ENCODE measurements at places on chromosomes 7 and 10.

- DNase-seq, result no peak
Observed at GRCh38 chr7:101999393-101999792, 182.0 kb downstream of the CUX1 start.

GRCh38 chr10:59805014-59805413 lies 51.8 kb upstream of the MRLN start:
- DNase-seq, result peak; percentile 21

GRCh38 chr10:98438715-98439114 lies 8.0 kb downstream of the HPS1 start:
- DNase-seq, result no peak

DNA sequence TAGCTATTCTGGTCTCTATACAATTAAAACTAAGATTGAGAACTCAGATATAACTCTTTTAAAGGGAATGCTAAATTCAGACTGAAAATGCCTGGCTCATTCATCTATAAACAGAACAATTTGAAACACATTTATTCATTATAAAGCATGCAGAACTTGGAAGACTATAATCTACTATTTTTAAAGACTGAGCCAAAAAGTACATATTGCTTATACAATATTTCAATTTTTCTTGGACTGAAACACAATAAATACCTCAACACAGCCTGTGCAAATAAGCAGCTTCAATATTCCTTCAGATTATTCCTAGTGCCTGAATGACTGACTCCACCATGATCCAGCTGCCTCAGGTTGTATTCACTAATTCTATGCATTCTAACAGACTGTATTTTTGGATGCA lies 15.5 kb upstream of the PHYH start:
- no peak for DNase-seq

GRCh38 chr7:144936314-144936713 lies 100.5 kb upstream of the TPK1 start:
- DNase-seq, result no peak

GRCh38 chr10:65559369-65559768 lies 1366.5 kb upstream of the LRRTM3 start:
- DNase-seq, result no peak

- DNase-seq, result no peak
Observed at GRCh38 chr10:86073199-86073977, 293.2 kb downstream of the GRID1 start.

- DNase-seq, result no peak
Observed at GRCh38 chr10:8346861-8347260, 292.4 kb downstream of the GATA3 start.

DNA sequence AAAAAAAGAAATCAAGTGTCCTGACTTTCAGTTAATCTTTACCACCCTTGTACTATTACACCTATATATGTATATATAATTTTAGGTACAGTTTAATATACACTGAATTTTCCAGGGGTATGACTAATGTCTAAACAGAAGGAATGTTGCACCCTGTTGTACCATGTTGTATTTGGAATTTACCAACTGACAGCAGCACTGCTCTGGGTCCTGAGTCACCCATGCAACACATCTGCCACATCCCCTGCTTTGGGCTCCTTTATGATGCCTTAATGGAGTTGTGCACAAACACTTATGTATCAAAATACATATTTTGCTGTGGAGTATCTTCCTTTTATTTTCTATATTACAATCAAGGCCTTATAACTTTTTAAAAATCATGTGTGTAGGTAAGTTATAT lies 21.2 kb downstream of the YAE1 start:
- DNase-seq, result no peak

Measured in urothelium cell line (cell line).